Activated CD4-positive, alpha-beta T cell treated with anti-CD3 and anti-CD28 coated beads, Interleukin-2, amount 10 ng/mL, durations not matched to agents 24 days and 14 days (primary cell): ENCODE measurements at places on chromosomes 13 and 19. TPM values are rescaled to one million over a fixed set of nuclear protein-coding genes. Genes with fewer than 3 reads are reported as not detected.

- no peak overlapping the region for H3K4me3 ChIP-seq
- H3K27me3 ChIP-seq: no peaks in the 10 kb centered on the region
- DNase-seq: no peak
- no peaks in the 10 kb centered on the region for H3K4me1 ChIP-seq
These were observed 1063.5 kb upstream of the PCDH9 start for GRCh38 chr13:68293631-68294030.

GRCh38 chr13:54183166-54183565, 1154.6 kb downstream of the OLFM4 start:
- H3K4me1 ChIP-seq: no peaks in the 10 kb centered on the region
- H3K36me3 ChIP-seq: no peaks in the 10 kb centered on the region
- H3K4me3 ChIP-seq: no peak overlapping the region
- DNase-seq: no peak
- H3K27ac ChIP-seq: no peak overlapping the region

The SHISA7 gene
- total RNA-seq: not detected in 2 replicates

The CYP4F11 gene
- total RNA-seq: not detected in 2 replicates

The ZIK1 gene
- 2.8 and 4.1 TPM in 2 replicates for total RNA-seq
